ENCODE measurements at places on chromosomes 11 and 22.

GRCh38 chr11:78830277-78830819 lies 255.7 kb upstream of the NARS2 start:
- DNase-seq: no peak

GRCh38 chr11:20844630-20845029 lies 175.2 kb downstream of the NELL1 start:
- DNase-seq: no peak

GRCh38 chr11:112212710-112213109 lies 13.5 kb upstream of the PTS start:
- no peak for DNase-seq

DNA sequence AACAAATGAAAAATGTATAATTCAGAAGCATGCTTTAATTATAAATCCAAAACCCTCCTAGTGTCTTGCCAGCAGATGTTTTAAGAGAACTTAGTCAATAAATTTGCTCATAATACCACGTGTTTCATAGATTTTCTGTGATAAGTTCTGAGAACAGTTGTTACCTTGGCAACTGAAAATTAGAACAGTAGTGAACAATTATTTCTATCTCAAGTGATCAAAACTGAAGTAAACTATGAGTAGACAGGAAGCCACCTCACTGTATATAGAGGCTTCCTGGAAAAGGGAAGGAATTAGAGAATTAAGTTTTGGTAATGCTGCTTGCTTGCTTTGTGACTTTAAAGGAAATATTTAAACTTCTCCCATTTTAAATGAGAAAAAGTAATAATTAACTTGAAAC lies 266.0 kb upstream of the ANO3 start:
- DNase-seq: no peak

GRCh38 chr11:35622070-35622469 lies 3.8 kb downstream of the FJX1 start:
- no peak for DNase-seq
